ENCODE measurements at places on chromosomes 11 and 22. TPM values are rescaled to one million over a fixed set of nuclear protein-coding genes. Genes with fewer than 3 reads are reported as not detected.

Gene JHY
- 1.9 TPM for total RNA-seq

Gene ST14
- total RNA-seq = 0.17 TPM

Gene KLHDC7B
- total RNA-seq = 2.1 TPM

Gene NOX4
- not detected for total RNA-seq

Gene TST
- not detected for total RNA-seq

Gene CENPM
- total RNA-seq = 9.4 TPM

Gene OR10A2
- total RNA-seq = not detected

Gene SHANK2
- not detected for total RNA-seq

Gene FRMD8
- 20.8 TPM for total RNA-seq

Gene TSGA10IP
- total RNA-seq = not detected

Gene EMSY
- total RNA-seq = 20.7 TPM

Gene UBQLNL
- total RNA-seq = 0.16 TPM

Gene ADAMTS15
- not detected for total RNA-seq

Gene LRRC74B
- not detected for total RNA-seq

Gene RASSF10
- not detected for total RNA-seq

Gene PRCP
- total RNA-seq = 27.8 TPM

Gene OTOG
- not detected for total RNA-seq

Gene TCN2
- not detected for total RNA-seq

Gene OR8A1
- total RNA-seq = not detected

Gene ADAMTS8
- not detected for total RNA-seq

Gene SERHL2
- not detected for total RNA-seq

Gene CAPN5
- total RNA-seq = 7.4 TPM

Gene MS4A15
- total RNA-seq = not detected

Gene EIF3F
- total RNA-seq = 359 TPM

Gene C22orf42
- total RNA-seq = not detected

Gene PTPRCAP
- 138 TPM for total RNA-seq

Gene FAM180B
- total RNA-seq = 0.39 TPM

Gene TMX2
- total RNA-seq = 38.5 TPM

Gene B3GAT1
- total RNA-seq = 0.42 TPM

Gene OR52A1
- total RNA-seq = not detected

Gene EML3
- 167 TPM for total RNA-seq

Gene CCDC88B
- total RNA-seq = 111 TPM

Gene C1QTNF5
- not detected for total RNA-seq

Gene GP1BB
- total RNA-seq = 0.39 TPM
